ENCODE measurements at places on chromosomes 12 and 14. TPM values are rescaled to one million over a fixed set of nuclear protein-coding genes. Genes with fewer than 3 reads are reported as not detected.

The XPOT gene
- total RNA-seq: 173 TPM

The TWF1 gene
- total RNA-seq: 79.7 TPM

DNA sequence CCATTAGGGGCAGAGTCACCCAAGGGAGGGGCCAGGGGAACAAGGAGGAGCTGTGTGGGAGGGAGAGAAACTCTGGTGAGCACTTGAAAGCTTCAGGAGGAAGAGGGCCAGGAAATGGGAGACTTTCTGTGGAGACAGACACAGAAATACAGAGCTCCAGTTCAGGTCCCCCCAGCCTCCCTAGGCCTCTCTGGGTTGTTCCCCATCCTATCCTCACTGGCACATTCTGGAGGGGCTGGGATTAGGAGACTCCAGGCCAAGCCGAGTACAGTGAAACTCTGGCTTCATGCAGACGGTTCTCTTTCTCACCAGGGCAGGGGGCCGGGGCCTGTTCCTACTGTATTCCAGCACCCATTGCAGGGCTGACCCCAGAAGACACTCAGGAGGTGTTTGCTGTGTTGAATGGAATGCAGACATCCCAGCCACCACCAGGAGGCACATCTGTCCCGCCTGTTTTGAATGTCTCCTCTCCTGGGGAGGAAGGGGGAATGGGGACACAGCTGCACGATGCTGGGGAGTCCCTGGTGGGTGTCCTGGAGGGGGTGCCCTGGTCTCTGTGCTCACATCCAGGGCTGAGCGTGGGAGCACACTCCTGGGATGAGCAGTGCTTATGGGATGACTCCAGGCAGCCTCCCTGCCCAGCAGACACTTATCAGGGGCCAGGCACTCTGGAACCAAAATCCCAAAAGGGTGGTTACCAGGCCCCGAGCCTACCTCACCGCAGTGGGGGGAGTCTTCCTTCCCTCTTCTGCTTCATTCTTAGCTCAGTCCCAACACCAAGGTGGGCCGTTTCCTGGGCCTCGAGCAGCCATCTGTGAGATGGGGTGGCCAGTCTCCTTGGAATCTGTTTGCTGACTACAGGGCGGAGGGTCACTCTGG, 5.5 kb upstream of the KRT84 start:
- no peak for DNase-seq

GRCh38 chr14:22541721-22542120, 47.3 kb downstream of the DAD1 start:
- DNase-seq: no peak

DNA sequence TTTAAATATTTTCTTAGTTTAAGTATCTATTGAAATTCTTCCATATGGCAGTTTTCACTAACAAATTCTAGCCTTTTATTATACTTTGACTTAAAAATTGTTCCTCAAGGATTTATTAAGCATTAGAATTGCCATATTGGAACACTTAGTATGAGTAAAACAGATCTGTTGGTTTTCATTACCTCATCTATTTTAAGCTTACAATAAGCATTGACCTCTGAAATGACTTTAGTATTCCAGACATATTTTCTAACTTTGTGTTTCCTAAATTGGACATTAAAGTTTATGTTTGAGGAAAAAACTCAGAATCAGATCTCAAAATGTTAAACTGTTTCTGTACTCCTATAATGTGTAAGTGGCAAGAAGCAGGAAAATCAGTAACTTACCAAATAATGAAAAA, 48.4 kb downstream of the CSRP2 start:
- no peak for DNase-seq

DNA sequence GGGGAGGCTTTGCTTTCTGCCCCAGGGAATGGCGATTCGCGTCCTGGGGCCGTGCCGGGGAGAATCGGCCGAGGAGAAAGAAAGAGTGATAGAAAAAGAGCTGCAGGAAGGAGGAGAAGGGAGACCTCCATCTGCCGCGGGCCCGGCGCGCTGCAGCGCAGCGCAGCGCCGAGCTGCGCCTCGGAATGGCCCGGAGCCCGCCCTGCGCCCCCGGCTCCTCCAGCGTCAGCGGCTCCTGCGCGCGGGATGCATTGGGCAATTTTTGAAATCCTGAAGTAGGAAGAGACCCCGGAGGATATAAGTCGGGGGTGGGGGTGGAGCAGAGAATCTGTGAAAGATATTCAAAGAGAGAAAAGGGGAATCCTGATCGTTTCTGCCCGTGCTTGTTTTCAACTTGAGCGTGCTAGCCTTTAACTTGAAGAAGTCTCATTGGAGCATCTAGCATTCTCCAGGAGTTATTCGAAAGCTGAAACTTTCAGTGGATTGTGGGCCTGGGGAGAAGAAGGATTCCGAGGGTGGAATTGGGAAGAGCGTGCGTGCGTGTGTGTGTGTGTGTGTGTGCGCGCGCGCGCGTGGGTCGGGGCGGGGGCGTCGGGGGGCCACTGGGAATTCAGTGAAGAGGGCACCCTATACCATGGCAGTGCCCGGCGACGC, 441 bp downstream of the PDE3A start:
- peak; percentile 84 for DNase-seq

DNA sequence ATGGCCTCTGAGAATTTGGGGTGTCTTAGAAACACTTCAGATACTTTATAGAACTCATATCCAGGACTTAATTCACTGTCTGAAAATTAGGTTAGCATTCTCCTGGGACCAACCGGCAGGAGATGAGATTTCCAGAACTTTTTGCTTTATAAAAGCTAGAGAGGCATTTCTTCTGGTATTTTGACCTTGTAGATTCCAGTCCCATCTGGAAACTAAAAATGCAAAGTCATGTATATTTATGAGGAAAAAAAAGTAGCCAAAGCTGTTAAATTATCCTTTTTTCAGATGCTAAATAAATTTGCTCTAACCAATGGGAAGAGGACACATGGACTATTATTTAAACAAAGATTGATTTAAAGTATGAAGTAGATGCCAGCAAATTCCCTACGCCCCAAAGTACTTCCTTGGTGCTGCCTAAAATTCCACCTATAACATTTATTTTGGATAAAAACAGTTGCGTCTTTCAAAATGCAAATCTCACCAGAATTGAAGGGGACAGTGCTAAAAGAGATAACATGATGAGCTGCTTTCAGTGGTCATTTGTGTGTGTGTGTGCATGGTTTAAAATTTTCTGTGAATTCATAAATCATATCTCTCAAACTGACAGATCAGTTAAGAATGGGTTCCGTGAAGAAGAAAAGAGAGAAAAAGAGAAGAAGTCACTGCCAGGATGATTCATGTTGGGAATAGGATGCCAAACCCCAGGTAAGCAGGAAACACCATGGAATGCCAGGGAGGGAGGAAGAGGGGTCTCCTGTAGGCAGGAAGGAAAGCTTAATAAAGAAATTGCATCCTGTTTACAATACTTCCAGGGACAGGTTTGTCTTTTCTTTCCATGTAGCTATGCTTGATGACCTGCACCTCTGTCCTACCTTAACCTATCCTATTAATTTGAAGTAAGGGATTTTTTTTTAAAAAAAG, 97.7 kb upstream of the RGS6 start:
- no peak for DNase-seq

DNA sequence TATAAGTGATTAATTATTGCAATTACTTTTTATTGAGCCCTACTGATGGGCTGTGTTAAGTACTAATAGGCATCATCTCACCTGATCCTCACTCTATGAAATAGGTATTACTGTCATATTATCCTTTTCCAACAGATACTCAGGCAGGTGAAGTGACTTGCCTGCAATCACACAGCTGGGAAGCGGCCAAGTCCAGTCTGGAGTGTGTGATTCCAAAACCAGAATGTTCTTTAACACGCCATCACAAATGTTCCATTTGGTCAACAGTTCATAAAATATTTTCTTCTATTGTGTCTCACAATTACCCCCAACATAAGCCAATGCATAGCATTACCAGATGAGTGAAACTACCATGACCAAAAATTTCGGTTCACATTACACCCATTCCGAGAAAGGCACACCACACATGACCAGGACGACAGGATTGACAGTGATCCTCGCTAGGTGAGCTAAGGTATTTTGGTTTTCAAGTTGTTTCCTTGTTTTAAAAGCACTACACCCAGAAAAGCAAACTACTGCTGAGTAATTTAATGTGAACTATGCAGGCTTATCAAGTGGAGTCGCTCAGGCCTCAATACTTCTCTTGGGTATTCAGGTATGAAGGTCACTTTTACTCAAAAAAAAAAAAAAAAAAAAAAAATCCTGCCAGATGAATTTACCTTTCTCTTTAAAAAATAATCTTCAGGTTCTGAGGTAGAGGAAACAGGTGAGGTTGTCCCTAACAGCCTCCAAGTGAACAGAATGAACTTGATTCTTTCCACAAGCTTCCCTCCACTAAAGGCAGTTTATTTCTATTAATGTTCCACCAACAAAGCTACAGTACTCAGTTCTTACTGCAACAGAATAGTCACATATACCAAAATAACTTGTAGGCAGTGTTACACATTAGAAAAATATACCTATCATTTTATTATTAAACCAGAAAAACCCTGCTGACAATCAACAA, 2.4 kb downstream of the VPS37B start:
- DNase-seq: no peak

DNA sequence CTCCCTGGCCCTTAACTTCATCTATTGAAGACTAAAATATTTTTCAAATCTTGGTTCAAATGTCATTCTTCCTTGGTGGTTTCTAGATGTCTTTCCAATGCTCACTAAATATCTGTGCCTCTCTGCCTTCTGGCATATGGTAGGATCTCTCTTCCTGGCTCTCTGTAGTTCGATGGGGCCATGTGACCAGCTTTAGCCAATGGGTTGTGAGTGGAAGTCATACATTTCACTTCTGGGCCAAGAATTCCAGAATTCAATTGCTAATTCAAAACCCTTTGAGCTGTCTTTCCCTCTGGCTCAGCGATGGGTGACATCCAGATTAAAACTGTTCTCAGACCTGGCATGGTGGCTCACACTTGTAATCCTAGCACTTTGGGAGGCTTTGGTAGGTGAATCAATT, 25.8 kb upstream of the CTDSP2 start:
- no peak for DNase-seq

GRCh38 chr12:462936-463705, 3.4 kb downstream of the B4GALNT3 start:
- DNase-seq: no peak

The ZBTB42 gene
- total RNA-seq: 2.7 TPM

DNA sequence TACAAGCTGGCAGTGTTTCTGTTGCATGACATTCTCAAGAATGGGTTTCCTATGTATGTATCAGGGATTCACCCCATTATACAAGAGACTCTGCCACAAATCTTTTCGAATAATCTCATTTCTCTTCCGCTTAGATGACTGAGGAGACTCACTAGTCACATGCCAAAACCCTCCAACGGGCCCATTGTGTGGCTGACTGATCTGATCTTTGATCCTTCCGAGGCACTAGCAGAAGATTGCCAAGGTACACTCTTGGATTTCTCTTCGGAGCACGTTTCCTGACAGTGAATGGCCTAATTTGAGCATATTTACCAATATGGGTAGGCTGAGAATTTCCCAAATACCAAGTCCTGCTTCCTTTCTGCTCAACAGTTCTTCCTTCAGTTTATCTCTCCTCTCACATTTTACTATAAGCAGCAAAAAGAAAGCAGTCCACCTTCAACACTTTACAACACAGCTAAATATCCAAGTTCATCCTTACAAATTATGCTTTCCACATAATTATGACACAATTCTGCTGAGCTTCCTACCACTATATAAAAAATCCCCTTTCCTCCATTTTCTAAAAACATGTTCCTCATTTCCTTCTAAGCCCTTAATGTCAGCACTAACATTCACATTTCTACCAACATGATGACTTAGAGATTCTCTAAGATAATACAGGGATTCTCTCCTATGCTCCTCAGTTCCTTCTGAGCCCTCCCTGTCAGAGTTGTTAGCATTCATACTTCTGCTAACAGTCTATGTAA, 11.0 kb downstream of the PRPH start:
- DNase-seq: no peak

DNA sequence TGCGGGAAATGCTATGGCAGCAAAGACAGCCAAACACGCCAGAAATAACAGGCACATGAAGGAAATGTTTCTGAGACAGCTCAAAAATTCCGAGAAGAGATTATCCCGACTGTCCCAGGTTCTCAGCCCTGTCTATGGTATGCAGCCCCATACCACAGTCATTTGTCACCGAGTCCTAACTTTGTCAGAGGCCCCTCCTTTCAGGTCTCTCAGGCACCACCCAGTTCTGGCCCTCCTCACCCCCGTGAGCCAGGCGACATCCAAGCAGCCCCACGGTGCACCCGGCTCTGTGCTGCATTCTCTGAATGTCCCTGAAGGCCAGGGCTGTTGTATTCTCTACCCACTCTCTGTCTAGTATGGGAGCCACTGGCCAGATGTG, 24.0 kb downstream of the SSH1 start:
- no peak for DNase-seq

The GPR65 gene
- not detected for total RNA-seq

DNA sequence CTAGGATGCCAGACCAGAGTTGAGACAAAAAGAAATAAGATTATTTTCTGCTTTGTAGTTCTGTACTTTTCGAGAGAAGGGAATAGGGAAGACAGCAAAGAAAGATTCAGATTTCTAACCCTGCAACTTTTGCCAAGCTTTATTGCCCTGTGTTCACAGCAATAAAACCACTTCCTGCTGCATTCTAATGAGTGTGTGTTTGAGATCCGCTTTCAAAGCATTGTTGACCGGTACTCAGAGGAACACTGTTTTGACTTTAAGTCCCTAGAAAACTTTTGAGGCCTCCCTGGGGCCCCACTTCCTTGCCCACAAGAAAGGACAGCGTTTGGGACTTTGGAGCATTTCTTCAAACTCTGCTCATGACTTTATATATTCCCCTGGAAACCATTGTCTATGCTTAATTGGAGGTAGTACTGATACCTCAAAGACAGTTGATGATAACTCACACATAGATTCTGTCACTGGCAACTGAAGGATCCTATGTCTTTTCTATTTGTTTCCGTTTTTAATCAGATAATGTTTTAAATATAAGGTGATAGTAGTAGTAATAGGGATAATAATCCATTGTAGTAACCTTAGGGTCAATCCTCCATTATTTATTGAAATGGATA, 1.3 kb downstream of the RNASE6 start:
- DNase-seq: no peak

The EFS gene
- total RNA-seq: 31.9 TPM

DNA sequence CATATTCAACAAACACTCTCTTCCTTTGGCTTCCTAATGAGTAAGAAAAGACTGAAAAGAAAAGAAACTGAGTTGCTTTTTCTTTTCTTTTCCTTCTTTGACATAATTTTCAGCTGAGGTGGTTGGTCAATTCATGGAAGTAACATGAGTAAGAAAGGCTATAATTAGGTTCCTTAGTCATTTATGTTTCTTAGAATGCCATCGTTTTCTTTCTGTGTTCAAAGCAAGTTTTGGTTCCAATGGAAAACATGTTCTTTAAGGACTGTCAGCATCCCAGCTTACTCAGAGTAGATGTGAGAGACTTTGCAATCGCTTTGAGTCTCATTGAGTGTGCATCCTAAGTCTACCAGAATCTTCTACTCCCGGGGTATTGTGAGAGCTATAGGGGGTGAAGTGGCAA, 882.4 kb downstream of the DIO2 start:
- DNase-seq: no peak
